Natural killer cell (primary cell): ENCODE measurements at places on chromosomes 16 and 17. TPM values are rescaled to one million over a fixed set of nuclear protein-coding genes. Genes with fewer than 3 reads are reported as not detected.

The C17orf78 gene
- not detected for total RNA-seq

The CCL8 gene
- total RNA-seq: not detected

The TUFM gene
- 108 TPM for total RNA-seq

The SP6 gene
- total RNA-seq: 0.09 TPM

The NT5M gene
- 4.1 TPM for total RNA-seq

DNA sequence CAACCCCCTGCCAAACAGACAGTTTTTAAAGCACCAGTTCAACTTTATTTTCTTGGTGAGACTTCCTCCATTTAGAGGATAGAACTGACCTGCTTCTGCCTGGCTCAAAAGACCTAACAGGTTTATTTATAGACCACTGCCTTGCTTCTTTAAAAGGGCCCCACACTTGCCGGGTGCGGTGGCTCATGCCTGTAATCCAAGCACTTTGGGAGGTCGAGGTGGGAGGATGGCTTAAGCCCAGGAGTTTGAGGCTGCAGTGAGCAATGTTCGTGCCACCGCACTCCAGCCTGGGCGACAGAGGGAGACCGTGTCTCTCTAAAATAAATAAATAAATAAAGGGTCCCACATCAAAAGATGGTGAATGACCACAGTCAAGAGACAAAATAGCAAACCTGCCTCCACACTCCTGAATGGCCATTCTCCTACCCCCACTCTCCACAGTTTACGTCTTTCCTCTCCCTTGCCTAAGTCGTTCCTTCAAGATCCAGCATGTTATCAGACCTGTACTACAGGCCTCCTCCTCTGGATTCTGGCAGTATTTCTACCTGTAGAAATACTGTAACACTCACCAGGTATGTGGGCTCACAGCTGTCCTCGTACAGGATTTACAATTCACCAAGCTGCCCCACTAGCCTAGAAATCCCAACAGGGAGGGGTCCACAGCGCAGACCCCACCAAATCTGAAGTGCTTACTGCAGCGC lies 95.6 kb downstream of the SMG6 start:
- peaks cover 3% of the 10 kb centered on the region for H3K36me3 ChIP-seq
- no peaks in the 10 kb centered on the region for H3K4me1 ChIP-seq
- DNase-seq: no peak
- no peaks in the 10 kb centered on the region for H3K27me3 ChIP-seq

GRCh38 chr16:30076276-30076791 lies 540 bp downstream of the PPP4C start:
- peak; percentile 52 for DNase-seq
- no peaks in the 10 kb centered on the region for H3K27me3 ChIP-seq
- peak overlapping the region; percentile 89 for H3K4me3 ChIP-seq
- H3K27ac ChIP-seq: peak overlapping the region; percentile 83
- H3K4me1 ChIP-seq: peaks cover 37% of the 10 kb centered on the region

DNA sequence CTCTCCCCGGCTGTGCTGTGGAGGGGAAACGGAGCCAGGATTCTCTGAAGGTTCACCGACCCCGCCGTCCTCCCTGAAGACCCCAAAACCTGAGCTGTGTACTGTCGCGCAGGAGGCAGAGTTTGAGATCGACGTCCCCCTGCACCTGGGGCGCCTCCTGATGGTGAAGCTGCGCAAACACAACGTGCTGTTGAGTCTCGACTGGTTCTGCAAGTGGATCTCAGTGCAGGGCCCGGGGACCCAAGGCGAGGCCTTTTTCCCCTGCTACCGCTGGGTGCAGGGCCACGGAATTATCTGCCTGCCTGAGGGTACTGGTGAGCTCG lies 62.6 kb upstream of the TEKT1 start:
- no peak overlapping the region for H3K4me3 ChIP-seq
- H3K27me3 ChIP-seq: no peaks in the 10 kb centered on the region
- no peak overlapping the region for H3K27ac ChIP-seq

DNA sequence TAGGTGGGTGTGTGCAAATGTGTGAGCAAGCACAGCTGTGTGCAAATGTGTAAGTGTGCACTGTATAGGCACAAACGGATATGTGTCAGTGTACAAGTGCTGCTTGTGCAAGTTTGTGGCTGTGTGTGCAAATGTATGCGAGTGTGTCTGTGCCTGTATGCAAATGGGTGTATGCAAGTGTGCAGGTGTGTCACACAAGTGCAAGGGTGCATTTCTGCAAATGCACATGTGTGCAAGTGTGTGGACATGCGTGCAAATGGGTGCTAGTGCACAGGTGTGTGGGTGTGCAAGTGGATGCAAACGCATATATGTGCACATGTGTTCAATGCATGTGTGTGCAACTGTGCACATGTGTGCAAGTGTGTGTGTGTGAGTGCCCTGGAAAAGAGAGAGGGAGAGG lies 76.5 kb upstream of the TNRC6C start:
- H3K4me1 ChIP-seq: peaks cover 77% of the 10 kb centered on the region
- peak overlapping the region; percentile 29 for H3K4me3 ChIP-seq
- no peaks in the 10 kb centered on the region for H3K36me3 ChIP-seq

- DNase-seq: peak; percentile 52
- no peaks in the 10 kb centered on the region for H3K36me3 ChIP-seq
- no peaks in the 10 kb centered on the region for H3K27me3 ChIP-seq
- H3K27ac ChIP-seq: peak overlapping the region; percentile 98
- H3K4me3 ChIP-seq: no peak overlapping the region
Observed at GRCh38 chr17:82299452-82299851, 18.0 kb downstream of the CD7 start.

DNA sequence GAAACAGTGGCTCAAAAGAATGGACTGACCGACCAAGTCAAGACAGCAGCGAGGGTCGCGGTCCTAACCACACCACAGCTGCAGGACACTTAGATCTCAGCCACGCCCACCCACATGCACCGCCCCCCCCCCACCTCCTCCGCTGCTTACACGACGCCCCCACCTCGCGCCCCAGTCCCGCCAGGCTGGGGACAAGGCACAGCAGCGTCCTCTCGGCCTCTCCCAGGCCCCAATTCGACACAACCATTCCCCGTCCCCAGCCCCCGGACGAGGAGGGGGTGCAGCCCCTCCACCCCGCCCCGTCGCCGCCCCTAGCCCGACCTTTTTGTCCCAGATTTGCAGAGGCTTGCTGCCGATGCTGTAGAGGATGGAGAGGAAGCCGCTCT lies 477 bp downstream of the CFAP20 start:
- peaks cover 29% of the 10 kb centered on the region for H3K4me1 ChIP-seq
- no peaks in the 10 kb centered on the region for H3K27me3 ChIP-seq
- peak overlapping the region; percentile 88 for H3K27ac ChIP-seq
- no peak for DNase-seq
